ENCODE measurements at places on chromosomes 5 and 9.

- no peak for DNase-seq
Observed at GRCh38 chr5:117425163-117425562, 850.5 kb upstream of the SEMA6A start.

- DNase-seq, result no peak
Observed at GRCh38 chr5:22431840-22432239, 421.3 kb downstream of the CDH12 start.

DNA sequence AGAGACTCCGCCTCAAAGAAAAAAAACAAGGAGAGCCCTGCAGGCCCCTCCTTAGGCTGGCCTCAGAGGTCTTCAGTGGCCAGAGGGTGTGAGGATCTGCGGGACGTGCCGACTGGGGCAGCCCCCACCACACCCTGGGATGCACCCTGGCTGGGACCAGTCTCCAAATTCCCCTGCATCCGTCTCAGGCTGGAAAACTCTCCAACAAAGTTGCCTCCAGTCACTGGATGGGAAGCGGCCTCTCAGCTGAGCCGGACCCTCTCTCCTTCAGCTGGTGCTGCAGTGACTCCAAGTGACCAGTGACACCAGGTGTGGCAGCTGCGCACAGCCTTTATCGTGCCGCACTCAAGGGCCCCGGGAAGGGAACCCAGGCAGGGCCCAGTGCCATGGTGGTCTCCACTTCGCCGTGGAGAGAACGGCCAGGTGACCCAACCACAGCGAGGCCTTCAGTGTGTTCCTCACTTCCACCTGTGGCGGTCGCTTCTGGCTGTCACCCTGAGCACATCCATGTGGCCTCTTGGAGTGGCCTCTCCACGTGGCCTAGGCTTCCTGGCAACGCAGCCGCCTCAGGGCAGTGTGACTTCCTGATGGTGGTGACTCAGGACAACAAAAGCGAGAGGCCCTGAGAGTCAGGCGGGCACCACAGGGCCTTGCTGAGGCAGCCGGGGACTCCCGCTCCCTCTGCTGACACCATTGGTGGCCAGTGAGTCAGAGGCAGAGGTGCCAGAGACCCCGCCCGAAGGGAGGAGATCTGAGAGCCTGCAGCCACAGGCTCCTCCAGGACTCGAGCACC, 19.3 kb upstream of the CAMSAP1 start:
- no peak for DNase-seq

- DNase-seq, result no peak
Observed at GRCh38 chr5:38837416-38837815, 8.4 kb upstream of the OSMR start.

DNA sequence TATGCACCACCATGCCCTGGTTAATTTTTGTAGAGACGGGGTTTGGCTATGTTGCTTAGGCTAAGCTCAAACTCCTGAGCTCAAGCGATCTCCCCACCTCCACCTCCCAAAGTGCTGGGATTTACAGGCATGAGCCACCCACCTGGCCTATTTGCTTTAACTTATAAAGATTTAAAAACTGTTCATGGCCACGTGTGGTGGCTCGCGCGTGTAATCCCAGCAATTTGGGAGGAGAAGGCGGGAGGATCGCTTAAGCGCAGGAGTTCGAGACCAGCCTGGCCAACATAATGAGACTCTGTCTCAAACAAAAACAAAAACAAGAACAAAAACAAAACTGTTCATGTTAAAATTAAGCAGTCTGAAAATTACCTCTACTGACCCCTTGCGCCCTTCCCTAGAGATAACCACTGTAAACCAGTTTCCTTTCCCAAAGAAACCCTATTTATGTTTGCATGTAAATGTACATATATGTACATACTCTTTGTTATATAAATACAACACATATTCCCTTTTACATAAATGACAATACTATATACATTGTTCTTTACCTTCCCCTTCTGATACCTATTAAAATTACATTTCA, 1.5 kb downstream of the AK6 start:
- no peak for DNase-seq

GRCh38 chr9:83034026-83034425, 28.9 kb downstream of the RASEF start:
- no peak for DNase-seq

DNA sequence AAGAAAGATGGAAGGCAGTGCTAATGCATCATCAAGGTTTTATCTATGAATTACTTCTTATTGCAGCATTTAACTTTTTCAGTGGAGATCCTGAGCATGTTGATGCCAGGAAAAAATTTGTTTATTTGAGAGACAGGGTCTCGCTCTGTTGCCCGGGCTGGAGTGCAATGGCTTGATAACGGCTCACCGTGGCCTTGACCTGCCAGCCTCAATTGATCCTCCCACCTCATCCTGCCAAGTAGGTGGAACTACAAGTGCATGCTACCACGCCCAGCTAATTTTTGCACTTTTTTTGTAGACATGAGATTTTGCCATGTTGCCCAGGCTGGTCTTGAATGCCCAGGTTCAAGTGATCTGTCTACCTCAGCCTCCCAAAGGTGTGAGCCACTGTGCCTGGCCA, 47.2 kb downstream of the AOPEP start:
- no peak for DNase-seq

DNA sequence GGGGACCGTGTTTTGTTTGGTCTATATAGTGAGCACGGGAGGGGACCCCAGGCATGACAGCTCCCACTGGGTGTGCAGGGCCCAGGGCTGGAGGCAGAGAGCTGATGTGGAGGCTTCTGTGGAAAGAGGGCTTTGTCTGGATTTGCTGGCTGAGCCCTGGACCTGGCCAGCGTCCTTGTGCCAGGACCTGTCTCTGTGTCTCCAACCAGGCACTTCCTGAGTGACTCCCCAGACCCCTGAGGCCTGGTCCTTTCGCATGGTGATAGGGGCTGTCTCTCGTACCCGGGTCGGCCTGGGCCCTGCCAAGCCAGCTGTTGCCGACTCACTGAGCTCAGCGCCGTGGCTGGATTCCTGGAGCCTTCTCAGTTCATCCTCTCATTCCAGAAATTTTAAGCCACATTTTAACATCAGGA, 77.6 kb downstream of the ADAMTS2 start:
- DNase-seq, result no peak

- no peak for DNase-seq
Observed at GRCh38 chr5:149611326-149611725, 30.0 kb downstream of the ARHGEF37 start.

- DNase-seq, result no peak
Observed at GRCh38 chr5:10709933-10710332, 51.1 kb downstream of the DAP start.

GRCh38 chr5:127801751-127802476, 98.7 kb downstream of the CCDC192 start:
- DNase-seq, result no peak

All from T-helper 1 cell (primary cell).